ENCODE measurements at places on chromosomes 3 and 15.

GRCh38 chr15:91534976-91535375, 318.5 kb upstream of the SLCO3A1 start:
- no peak for DNase-seq

- no peak for DNase-seq
Measured at GRCh38 chr3:188581792-188582191, 427.8 kb downstream of the LPP start.

DNA sequence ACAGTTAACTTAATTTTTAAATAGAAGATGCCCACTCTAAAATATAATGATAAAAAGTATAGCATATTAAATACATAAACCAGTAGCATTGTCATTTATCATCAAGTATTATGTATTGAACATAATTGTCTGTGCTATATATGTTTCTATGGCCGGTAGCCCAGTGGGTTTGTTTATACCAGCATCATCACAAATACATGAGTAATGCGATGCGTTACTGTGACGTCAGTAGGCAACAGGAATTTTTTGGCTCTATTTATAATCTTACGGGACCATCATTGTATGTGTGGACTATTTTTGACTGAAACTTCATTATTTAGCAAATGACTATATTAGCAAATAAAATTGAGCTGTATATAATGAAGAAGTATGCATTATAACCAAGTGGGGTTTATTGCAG, 82.1 kb downstream of the FLNB start:
- DNase-seq, result no peak

GRCh38 chr15:52788099-52788986, 1.8 kb downstream of the ONECUT1 start:
- DNase-seq, result no peak

- DNase-seq, result no peak
Measured at GRCh38 chr3:100537646-100538338, 45.4 kb downstream of the TMEM45A start.

DNA sequence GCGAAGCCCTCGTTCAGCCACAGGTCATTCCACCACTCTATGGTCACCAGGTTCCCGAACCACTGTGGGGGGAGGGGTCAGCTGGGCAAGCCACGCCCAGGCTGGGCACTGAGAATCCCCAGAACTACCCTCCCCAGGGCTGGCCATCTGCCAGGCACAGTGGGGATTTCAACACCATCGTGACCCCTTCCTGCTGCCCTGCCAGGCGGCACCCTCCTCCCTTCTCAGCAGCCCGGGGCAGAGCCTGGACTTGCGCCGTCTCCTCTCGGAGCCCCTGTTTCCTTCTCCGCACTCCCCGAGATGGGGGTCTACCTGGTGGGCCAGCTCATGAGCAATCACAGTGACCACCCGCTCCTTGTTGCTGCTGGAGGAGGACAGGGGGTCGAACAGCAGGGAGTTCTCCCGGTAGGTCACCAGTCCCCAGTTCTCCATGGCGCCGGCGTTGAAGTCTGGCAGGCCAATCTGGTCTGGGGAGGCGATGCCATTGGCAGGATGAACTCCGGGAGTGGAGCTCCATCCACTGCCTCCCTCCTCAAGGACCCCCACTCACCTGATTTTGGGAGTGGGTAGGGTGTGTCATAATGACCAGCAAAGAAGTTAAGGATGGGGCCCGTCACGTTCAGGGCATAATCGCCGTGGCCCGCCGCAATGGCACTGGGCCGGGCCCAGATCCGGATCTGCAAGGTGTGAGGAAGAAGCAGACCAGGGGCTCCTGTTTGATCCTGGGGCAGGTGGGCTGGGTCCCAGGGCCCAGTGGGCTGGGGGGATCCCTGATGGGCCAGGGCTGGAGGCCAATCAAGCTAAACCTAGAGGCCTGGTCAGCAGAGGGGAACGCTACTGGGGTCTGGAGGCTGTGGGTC, 10.5 kb downstream of the ANPEP start:
- DNase-seq, result no peak

- DNase-seq, result no peak
Measured at GRCh38 chr3:171306631-171307030, 153.6 kb downstream of the TNIK start.

- DNase-seq, result peak; percentile 53
Measured at GRCh38 chr15:91099616-91099994, 452 bp upstream of the SV2B start.

DNA sequence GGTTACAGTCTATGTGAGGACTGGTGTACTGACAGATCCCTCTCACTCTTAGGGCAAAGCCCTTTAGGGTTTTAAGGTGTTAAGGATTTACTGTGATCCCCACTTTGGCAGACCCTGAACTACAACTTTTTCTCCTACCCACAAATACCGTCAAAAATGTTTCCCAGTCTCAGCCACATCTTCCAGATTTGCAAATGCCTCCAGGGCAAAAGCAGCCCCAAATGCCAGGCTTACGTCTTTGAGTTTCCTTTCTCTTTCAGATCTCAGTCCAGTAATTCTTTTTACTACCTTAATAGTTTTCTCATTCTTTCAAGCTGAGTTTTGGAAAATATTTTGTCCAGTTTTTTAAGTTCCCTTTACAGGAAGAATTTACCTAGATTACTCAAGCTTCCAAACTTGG, 13.4 kb upstream of the ITGA11 start:
- no peak for DNase-seq

GRCh38 chr15:71443538-71443937, 328.3 kb downstream of the THSD4 start:
- peak; percentile 10 for DNase-seq

DNA sequence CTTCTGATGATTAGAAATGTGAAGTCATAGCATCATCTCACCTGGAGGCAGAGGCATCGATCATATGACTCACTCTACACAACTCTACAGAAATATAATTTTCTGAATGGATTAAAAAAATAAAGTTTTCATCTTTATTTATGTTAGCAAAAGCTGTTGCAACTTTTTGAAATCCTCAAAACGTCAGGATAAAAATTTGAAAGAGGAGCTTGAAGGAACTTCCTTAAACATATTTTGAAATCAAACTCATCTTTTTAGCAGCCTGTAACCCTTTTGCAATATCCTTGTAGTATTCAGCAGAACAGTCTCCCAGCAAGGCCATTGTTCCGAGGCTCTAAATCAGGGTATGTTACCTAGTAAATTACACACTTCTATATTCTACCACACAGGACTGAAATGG, 985.4 kb downstream of the PLOD2 start:
- DNase-seq, result no peak
